ENCODE measurements at places on chromosomes 2 and 18. TPM values are rescaled to one million over a fixed set of nuclear protein-coding genes. Genes with fewer than 3 reads are reported as not detected.

Gene AGXT
- total RNA-seq, result not detected

Gene REG3G
- total RNA-seq, result not detected

Gene GRB14
- total RNA-seq, result 5.2 TPM

Gene POTEF
- not detected for total RNA-seq

Gene RGPD3
- 0.19 TPM for total RNA-seq

Gene SLC14A1
- total RNA-seq, result not detected

Gene RTKN
- 19.2 TPM for total RNA-seq

Gene MAP2
- total RNA-seq, result 0.44 TPM

Gene PPP3R1
- total RNA-seq, result 61.6 TPM

Gene EVX2
- total RNA-seq, result not detected

Gene FAM136A
- 104 TPM for total RNA-seq

Measured in A549 treated with CpdA at 1 μM for 4 hours (cell line).